ENCODE measurements at places on chromosomes 7 and 10.

DNA sequence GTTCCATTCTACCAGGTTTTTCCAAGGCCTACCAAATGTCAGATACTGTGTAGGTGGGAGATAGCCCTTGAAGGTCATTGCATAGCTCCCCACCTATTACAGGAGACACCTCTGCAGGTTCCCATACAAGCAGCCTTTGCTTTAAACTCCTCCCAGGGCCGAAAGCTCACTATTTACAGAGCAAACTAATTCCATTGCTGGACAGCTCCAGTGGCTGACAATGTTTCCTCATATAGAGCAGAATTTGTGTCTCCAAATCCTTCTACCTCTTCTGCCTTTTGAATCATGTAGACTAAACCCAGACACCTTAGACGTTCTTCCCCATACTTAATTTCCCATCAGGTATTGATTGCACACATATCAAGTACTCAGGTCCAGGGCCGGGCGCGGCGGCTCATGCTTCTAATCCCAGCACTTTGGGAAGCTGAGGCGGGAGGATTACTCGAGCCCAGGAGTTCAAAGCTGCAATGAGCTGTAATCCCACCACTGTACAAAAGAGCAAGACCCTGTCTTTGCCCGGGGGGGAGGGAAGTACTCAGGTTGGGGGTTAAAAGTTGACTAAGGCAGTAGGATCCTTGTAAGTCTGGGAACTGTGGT, 2.1 kb downstream of the CNNM1 start:
- no peak for DNase-seq

GRCh38 chr7:132836746-132837145, 245.1 kb downstream of the CHCHD3 start:
- no peak for DNase-seq

GRCh38 chr7:94400643-94401427, 6.1 kb downstream of the COL1A2 start:
- DNase-seq, result no peak

DNA sequence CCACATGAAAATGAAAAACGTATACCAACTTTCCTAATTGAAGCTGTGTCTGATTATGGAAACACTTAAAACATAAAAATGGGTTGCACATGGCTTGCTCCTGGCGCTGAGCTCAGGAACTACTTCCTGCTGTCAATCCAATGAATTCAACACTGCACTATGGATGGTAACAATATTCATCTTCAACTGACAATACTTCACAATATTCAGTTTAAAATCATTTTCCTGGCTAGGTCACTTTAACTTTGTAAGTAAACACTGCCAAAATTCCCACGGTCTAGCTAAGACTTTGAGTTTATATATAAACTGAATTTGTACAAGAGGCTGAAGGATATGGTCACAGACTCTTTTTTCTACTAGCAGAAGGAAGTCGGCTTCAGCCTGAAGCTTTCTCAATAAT, 556.9 kb downstream of the TNS3 start:
- DNase-seq, result no peak

DNA sequence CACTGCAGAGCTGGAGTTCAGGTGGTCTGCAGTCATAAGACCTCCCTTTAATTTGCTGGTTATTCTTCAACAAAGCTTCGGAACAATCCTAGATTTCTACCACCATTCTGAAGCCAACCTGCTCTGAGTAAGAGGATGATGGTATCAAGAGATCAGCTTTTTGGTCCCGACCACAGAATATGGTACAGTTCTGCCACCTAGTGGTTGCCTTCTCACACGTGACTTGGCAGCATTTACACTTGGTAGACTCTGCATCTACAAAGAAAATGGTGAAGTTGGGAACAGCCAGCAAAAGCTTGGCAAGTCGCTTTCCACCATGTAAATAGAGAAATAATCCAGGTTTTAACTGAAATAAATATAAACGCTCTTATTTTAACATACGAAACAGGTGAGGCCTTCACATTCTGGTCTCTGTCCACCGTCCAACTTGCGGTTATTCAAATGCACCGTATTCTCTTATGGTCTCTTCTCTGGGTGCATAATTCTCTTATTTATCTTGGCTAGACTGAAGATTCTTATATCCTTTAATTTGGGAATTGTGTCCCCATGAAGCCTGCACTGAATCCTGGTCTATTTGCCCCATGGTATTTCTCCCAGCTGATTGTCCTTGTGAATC, 173.9 kb upstream of the GRM3 start:
- peak; percentile 8 for DNase-seq

- DNase-seq, result no peak
Observed at GRCh38 chr7:3589752-3590151, 288.7 kb downstream of the SDK1 start.

GRCh38 chr10:69269761-69270160, 8.5 kb upstream of the HK1 start:
- no peak for DNase-seq

DNA sequence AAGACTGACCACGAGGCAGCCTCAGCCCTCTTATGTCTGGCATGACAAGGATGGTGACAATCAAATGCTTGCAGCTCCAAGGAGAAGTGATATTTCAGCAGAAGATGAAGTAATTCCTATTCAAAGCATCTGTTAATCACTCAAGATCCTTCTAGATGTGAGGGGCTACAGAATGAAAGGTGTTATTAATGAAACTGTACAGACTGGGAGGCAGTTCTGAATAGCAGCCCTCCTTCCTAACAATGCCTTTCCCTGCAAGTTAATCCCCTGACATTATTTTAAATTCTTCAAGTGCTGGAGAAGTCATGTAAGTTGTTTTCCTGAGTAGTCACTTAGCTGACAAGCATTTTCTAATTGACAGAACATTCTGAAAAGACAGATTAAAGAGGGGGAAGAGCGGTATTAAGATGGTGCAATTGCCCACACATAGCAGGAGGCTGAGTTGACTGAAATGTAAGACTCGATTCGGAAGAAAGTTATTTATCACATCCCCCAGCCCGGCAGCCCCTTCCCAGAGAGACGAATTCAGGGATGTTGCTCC, 300.8 kb downstream of the GRID1 start:
- no peak for DNase-seq

DNA sequence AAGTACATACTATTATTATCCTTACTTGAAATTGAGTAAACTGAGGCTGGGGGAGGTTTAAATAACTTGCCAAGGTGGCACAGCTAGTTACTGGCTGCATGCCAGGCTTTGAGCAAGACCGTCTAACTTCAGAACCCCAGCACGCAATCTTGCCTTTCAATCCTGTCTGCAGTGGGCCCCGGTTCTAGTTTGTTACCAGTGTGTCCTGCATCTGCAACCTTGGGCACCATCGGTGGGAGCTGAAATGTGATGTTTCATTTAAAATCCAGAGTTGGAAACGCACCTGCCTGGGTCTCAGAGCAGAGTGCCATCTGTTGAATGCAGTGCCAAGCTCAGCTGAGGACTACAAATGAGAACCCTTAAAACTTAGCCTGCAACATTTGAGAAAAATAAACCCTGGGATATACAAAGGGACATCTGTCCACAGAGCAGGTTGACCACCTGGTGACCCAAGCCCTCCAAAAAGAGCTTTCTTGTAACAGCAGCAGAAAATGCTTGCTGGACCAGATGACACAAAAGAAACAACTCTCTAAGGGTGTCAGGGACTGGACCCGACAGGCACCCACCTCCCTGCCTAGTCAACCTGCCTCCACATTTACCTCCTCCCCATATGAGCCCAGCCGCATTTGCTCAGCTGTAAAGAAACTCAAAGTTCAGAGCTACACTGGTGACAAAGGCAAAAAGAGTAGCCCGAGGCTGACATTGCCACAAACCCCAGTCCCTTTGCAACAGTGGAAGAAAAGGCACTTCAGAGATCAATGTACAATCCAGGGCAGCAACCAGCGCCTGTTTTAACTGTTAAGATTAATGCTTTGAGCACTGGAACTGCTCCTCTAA, 1.7 kb downstream of the SH3PXD2A start:
- DNase-seq, result no peak

GRCh38 chr10:125343118-125343925, 183.0 kb upstream of the CTBP2 start:
- no peak for DNase-seq

DNA sequence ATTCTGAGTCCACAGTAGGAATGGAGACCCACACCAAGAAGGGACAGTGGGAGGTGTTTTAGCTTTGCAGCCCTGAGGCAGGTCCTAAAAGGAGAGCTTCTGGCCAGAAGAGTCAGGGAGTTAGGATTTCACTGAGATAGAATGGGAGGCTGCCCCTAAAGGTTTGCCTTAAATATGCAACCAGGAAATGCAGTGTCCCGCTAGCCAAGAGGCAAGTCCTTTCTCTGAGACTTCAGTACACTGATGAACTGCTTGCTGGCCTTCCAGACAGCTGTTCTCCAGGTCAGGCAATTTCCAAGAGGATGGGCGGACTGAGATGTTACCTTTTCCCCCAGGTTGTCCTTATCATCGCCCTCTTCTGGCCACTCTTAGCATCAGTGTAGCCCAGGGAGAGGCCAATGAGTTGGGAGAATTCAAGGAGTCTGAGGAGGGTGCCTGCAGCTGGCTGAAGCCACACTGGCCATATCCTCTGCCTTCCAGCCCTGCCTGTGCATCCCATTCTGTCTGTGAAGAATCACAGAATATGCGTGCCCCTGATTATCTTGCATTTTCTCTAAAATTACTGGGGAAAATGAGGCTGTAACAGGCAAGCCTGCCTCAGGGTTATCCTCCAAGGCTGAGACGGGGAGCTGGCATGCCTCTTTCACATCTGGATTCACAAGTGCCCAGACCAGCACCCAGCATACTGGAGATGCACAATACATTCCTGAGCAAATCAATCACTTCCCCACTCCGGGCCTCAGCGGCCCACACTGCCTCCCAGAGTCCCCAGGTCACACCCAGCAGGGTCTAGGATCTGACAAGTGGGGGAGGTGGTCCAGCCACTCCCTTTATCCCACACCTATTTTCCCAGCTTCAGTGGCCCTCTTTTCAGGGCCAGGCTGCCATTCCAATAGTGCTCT, 2.4 kb downstream of the TLL2 start:
- no peak for DNase-seq

DNA sequence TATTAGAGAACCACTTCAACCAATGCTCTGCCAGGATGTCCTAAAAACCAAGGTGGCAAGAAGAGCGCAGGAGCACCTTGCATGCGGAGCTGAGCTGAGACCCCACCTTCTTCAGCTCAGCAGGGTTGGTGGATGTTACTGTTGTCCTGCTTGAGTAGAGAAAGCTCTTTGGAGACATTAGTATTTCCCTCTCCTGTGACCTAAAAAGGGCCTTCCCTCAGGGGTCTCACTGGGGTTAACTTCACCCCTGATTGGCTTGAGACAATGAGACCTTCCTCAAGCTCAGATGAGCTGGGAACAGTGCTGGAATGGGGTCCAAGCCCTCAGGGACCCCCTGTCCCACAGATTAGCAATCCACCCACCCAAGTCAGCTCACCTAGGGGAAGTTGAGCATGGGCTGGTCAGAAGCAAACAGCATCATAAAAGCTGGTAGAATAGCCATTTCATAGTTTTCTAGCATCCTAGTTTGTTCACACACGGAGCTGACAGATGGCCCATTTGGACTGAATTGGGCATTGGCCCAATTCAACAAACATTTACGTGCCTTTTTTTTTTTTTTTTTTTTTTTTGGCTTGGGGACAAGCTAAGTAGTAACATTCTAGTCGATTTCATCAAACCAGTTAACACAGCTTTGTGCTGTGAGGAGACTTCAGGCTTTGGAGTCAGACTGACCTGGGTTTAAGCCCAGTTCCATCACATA, 100.6 kb upstream of the HABP2 start:
- DNase-seq, result no peak

DNA sequence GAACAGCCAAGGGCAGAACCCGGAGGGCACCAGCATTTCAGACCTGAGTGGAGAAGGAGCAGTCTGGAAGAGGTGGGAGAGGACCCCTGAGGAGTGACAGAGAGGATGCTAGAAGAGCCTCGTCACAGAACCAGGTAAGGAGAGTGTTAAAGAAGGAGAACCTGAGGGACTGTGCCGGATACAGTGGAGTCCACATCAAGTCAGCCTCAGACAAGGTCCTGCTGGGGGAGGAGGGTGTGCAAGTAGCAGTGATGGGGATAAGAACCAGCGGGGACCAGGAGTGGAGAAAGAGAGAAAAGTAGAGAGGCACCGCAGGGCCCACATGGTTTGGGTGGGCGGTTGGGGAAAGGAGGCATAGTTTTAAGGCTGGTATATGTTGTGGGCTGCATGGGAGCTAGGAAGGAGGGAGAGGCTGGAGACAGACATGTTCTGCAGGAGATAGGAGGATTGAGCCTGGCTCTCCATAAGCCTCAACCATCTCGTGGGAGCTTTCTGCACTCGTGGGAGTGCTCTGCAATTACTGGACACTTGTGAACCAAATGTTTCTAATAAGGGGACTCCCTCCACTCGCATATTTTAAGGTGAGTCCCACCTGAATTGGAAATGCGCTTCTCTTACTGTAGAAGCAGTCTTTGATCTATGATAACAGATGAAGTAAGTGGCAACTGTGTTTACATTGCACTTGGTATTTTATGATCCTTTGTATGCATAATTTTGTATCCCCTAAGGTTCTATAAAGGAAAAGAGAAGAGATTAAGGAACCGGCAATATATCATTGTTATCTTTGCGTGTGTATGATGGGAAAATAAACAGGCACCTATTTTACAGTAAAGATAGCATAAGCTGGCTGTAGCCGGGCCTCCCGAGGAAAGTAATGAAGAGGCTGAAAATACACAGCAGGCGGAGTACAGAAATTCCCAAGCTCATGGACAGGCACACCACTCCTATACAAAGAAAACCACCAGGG, 154.8 kb downstream of the ADAM12 start:
- DNase-seq, result no peak

GRCh38 chr10:110174201-110174600, 33.2 kb upstream of the MXI1 start:
- no peak for DNase-seq

DNA sequence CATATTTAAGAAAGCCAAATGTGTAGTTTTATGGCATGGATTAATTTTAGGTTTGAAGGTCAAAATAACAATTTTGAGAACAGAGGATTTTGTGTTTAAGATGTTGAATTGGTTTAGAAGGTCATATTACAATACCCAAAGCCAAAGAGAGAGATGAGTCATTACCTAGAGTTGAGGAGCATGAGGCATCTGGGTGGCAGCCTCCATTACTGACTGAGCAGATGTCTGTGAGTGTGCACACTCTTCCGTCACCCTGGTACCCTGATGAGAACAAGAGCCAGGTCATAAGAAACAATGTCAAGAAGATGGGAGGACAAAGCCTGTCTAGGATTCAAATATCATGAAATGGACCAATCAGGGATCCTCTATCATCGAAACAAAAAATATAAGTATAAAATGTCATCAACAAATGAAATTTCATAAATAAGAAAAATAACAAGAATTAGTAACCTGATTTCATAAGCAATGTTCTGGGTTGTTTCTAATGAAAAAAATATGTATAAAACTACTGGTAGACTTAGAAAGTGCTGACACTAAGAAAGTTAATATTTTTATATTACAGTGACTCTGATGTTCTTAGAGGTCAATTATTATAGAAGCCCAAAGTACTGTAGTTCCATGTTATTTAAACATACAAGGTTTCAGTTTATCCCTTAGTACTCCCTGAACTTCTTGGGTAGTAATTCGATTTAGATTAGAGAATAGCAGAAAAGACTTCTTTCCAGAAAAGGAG, 20.0 kb downstream of the CUBN start:
- DNase-seq, result no peak

DNA sequence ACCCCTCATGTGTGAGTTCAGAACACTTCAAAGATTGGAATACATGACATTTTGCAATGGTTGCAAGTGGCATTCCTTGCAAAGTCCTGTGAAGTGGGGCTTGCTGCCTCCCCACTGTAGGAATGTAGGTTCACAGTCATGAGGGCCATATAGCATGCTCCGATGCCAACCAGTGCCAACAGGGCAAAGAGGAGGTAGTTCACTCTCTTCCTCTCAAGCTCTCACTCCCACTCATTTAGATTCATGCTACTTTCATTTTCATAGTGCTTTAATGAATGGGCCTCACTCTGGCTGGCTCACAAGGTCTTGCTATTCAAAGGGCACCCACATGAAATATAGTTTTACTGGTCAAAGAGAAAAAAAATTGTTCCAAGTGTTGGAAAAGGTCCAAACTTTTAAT, 169.9 kb upstream of the AOAH start:
- no peak for DNase-seq
